ENCODE measurements at places on chromosomes 7 and 10. TPM values are rescaled to one million over a fixed set of nuclear protein-coding genes. Genes with fewer than 3 reads are reported as not detected.

Gene PLEKHA1
- 14.9 TPM for total RNA-seq

Gene ICA1
- total RNA-seq, result 0.33 TPM

Gene CYP3A7
- total RNA-seq, result 0.33 TPM

Gene TFEC
- total RNA-seq, result 0.17 TPM

Gene FAM171A1
- 14.0 TPM for total RNA-seq

Gene ZNF727
- 0.17 TPM for total RNA-seq

Gene BMPR1A
- 68.1 TPM for total RNA-seq

Gene GNG11
- total RNA-seq, result 18.7 TPM

Gene ABI1
- 30.4 TPM for total RNA-seq

Gene ARMC3
- not detected for total RNA-seq

Data from smooth muscle cell of trachea (primary cell).